ENCODE measurements at places on chromosomes 2 and 18.

DNA sequence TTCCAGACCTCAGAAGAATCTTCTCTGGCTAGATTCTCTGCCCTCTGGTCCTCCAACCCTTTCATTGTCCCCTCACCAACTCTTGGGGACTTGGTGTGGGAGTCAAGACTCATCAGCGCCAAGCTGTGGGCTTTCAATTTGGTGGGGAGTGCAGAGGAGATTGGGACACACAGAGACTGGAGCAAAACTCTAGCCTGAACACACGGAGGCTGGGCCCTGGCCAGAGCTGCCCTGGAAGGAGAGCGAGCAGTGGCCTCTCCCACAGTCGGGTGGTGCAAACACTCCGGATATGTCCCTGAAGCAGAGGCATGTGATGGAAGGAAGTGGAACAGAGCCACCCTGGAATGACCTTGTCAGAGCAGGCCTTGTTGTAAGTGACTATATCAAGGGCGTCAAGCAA lies 8.7 kb upstream of the SOX11 start:
- no peak for DNase-seq

- DNase-seq: no peak
These were observed 142.7 kb downstream of the PRKCE start for GRCh38 chr2:45794134-45794617.

DNA sequence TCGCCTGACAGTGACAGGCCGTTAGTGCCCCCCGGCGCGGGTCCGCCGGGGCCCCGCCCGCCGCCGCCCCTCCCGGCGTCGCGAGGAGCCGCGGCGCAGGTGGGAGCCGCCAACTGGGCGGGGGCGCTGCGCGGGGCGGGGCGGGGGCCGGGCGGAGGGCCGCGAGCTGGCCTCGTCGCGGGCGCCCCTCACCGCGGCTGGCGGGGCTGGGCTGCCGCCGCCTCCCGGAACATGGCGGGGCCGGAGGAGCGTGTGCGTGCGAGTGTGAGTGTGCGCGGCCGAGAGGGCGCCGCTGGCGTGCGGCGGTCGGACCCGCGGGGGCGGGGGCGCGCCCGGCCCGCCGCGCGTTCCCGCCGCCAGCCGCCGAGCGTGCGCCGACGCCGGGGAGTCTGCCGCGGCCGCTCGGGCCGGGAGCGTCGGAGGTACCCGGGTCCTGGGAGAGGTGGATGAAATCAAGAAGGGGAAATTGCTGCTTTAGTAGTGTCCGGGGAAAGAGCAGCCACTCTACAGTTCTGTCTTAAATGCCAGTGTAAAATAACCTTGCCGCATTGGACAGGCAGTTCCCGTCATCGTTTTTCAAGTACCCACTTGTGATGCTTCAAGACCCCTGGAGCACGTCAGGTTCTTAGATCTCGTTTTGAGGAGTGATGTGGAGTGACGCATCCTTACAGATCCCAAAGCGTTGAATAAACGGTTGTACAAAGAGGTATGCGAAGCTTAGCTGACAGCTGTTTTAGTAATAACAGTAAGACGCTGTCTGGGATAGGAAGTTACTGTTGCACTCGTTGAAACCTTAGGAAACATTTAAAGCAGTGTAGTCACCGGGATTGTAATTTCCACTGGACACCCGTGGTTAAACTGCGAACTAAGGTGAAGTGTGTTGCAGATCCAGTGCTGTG lies 836 bp downstream of the ANKRD12 start:
- DNase-seq: peak; percentile 69

DNA sequence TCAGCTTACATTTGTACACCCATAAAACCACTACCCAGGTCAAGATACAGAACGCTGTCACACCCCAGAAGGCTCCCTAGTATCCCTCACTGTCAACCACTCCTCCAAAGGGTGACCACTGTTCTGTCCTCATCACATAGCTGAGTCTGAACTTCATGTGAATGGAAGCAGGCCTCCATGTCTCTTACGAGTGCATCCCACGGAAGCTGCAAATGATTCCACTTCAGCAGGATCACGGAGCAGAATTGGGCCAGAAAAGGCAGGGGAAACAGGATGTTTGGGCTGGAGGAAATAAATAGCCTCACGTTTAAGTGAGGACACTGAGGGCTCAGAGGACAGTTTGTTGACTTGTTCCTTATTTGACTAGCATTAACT lies 38.4 kb downstream of the LBH start:
- no peak for DNase-seq

DNA sequence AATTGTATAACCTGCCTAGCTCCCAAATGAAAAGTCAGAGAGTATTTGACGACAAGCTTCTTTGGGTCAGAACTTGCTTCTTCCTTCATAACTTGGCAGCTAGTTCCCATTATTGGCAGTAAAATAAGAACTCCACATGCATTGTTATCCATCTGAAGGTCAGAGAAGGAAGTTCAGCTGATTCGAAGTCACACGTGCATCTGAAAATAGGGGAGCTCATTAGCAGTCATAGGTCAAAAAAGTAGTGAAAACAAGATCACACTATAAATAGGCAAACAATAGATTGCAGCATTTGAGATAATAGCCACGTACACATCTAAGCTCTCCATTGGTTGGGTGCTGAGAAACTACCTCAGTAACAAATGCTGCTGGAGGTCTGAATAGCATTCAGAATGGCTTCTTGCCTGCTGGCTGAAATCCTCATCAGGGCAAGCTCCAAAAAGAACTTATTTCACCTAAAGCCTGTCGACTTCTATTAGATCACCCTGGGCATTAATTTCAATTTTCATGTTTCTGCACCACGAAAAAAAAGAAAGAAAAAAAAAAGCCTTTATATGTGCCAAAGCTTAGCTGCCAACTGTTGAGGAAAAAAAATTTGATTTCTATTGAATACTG lies 1492.9 kb upstream of the CELF4 start:
- no peak for DNase-seq

DNA sequence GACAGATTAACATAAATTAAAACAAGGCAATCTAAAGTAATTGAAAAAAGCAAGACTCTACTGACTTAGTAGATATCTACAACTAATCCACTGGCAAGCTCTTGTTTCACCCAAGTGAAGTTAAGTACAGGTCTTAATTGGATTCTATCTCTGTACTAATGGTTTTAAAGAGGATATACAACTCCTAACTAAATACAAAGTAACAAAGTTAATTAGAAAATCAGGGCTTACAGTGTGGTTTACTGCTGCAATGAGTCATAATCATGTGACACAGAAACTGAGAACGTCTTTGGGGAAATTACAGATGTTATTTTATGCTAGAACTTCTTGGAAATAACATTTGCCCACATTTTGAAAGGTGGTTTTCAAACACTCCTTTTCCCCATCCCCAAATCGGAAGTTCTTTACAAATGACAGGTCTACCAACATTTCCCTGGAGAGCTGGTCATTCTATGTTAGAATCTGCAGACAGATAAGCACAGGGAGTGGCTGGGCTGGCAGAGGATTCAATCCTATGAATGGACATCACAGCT lies 245.3 kb downstream of the STK39 start:
- no peak for DNase-seq

- no peak for DNase-seq
These were observed 33.3 kb upstream of the SESTD1 start for GRCh38 chr2:179297927-179298326.

DNA sequence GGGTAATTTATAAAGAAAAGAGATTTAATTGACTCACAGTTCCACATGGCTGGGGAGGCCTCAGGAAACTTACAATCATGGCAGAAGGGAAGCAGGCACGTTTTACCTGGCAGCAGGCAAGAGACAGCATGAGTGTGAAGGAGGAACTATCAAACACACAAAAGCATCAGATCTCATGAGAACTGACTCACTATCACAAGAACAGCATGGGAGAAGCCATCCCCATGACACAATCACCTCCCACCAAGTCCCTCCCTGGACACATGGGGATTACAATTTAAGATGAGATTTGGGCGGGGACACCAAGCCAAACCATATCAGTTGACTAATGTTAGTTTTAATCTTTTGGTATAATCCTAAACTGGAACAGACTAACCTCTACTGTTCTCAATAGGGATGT lies 49.1 kb upstream of the CPO start:
- no peak for DNase-seq

- no peak for DNase-seq
These were observed 59.5 kb downstream of the PUM2 start for GRCh38 chr2:20291106-20291564.

- no peak for DNase-seq
These were observed 236.3 kb upstream of the SLC14A2 start for GRCh38 chr18:45378933-45379332.

DNA sequence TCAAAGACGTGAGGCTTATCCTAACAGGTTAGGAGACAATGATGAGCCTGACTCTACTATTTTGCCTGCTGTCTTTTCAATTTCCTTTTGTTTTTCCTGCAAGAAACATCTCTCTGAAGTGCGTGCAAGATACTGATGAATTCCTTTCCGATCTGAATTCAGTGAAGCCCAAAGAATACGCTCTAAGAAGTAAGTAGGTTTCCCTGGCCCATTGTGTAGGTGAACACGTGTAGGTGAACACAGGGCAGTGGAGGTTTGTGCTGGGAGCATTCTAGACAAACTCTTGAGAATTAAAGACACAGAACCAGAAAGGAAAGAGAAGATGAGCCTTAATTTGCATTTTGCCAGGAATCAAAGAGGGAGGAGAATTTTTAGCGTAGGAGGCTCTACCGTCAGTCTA lies 132.0 kb downstream of the ZNF532 start:
- DNase-seq: no peak

- no peak for DNase-seq
These were observed 520.1 kb upstream of the SYT4 start for GRCh38 chr18:43797347-43797746.

- no peak for DNase-seq
These were observed 90.6 kb upstream of the WDR75 start for GRCh38 chr2:189350540-189351209.

GRCh38 chr18:54004828-54005227 lies 219.6 kb downstream of the MBD2 start:
- no peak for DNase-seq

DNA sequence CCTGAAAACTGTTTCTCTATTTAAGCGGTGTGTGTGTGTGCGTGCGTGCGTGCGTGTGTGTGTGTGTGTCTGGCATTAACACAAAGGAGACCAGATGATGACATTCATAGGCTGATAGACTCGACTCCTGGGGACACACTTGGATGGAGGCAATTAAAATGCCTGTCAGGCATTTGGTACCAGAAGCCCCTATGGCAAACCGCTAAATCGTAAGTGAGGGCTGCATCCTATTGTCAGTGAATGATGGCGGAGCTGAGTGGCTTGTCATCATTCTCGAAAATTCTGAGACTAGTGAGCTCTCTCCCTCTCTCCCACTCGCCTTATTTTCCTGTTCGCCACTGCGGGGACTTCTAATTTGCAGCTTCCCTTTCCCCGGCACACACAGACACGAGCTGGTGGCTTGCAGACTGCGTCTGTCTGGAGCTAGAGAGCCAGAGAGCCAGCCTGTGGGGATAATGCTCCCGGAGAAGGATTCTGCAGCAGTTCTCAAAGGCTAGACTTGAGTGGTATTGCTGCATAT lies 155.4 kb downstream of the MAP2 start:
- DNase-seq: no peak

DNA sequence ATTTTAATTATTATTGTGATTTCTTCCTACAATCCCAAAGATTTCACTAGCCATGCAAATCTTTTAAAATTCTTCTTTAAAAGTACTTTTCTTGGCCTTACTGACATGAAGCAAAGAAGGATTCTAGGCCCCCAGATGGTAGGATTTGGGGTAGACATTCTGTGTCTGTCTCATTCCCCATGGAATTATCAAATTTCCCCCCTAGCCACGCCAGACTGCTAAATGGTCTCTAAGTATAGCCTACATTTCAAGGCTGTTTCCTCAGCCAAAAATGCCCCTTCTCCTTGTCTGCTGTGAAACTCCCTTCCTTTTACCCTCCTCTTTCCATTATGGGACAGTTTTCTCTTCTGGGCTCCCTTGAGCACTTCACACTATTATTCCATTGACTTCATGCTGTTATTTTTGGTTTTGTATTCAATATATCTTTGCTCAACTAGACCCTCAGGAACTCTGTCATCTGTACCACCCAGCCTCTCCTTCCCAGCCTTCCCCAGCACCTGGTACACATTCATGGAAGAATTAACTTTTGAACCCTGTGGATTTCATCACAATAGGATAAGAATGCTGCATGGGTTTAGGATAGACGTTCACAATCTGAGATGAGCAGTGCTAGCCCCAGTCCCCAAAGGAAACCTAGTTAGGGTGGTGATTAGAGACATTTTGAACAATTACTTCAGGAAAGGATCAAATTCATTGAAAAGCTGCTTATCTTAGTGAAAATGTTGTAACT lies 21.5 kb upstream of the CYP1B1 start:
- DNase-seq: no peak

GRCh38 chr18:38545071-38545470 lies 979.5 kb upstream of the CELF4 start:
- DNase-seq: no peak

GRCh38 chr18:48036226-48036625 lies 105.8 kb upstream of the SMAD2 start:
- DNase-seq: no peak

DNA sequence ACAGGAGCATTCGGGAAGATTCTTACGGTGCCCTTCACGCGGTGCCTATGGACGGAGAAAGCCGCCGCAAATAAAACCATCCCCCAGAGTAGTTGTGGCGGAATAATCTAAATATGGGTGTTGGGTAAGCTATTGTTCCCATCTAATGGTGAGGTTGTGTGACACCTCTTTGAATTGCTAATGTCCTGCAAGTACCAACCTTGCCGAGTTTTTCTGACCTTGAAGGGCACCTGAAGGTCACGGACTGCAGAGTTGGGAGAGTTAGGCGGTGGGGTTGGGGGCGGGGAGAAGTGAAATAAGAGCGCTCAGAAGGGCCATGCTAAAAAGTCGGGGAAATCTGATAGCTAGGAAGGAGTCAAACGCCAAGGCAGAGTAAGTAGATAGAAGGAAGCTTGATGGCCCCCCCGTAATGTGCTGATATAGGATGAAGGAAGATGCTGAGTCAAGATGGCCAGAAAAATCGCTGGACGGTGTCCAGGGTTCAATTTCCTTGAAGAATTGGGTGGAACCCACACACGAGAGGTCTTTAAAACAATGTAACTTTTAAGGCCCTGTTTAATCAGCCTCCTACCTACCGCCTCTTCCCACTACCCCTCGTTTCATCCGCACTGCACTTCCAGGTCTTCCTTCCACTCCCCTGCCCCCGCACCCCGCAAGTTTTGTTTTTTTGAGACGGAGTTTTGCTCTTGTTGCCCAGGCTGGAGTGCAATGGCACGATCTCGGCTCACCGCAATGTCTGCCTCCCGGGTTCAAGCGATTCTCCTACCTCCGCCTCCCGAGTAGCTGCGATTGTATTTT lies 600 bp downstream of the KATNAL2 start:
- DNase-seq: peak; percentile 42

GRCh38 chr2:235088496-235088921 lies 136.7 kb downstream of the SH3BP4 start:
- no peak for DNase-seq

DNA sequence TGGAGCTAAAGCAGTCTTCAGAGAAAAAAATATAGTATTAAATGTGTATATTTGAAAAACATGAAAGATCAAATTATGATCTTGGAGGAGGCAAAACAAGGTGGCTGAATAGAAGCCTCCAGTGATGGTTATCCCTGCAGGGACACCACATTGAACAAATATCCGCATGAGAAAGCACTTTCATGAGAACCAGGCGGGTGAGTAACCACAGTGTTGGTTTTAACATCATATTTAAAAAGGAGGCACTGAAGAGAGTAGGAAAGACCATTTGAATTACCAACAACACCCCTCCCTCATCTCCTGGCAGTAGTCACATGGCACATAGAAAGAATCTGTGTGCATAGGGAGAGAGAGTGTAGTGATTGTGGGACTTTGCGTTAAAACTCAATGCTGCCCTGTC lies 759.6 kb upstream of the NRXN1 start:
- DNase-seq: no peak

GRCh38 chr18:75200605-75201280 lies 8.2 kb downstream of the PTGR3 start:
- DNase-seq: no peak

Measured in CD4-positive, CD25-positive, alpha-beta regulatory T cell (primary cell).